Chondrocyte (in vitro differentiated cells): ENCODE measurements at places on chromosomes 2 and 18.
A peak's percentile ranks its signal among the peaks of the same experiment; 100 is the strongest.

- no peak overlapping the region for H3K27ac ChIP-seq
- H3K4me3 ChIP-seq: no peak overlapping the region
- H3K27me3 ChIP-seq: no peaks in the 10 kb centered on the region
- peaks cover 37% of the 10 kb centered on the region for H3K36me3 ChIP-seq
- DNase-seq: no peak
Observed at GRCh38 chr2:159176555-159176954, 109.9 kb downstream of the WDSUB1 start.

- H3K4me1 ChIP-seq: peaks cover 16% of the 10 kb centered on the region
- H3K27ac ChIP-seq: no peak overlapping the region
- H3K36me3 ChIP-seq: peaks cover 12% of the 10 kb centered on the region
Observed at GRCh38 chr2:235032949-235033348, 81.1 kb downstream of the SH3BP4 start.

GRCh38 chr2:61949458-61949713 lies 43.9 kb downstream of the COMMD1 start:
- H3K4me3 ChIP-seq: peak overlapping the region; percentile 54
- peak overlapping the region; percentile 92 for H3K27ac ChIP-seq
- H3K27me3 ChIP-seq: no peaks in the 10 kb centered on the region
- H3K36me3 ChIP-seq: peaks cover 7% of the 10 kb centered on the region
- H3K4me1 ChIP-seq: peaks cover 61% of the 10 kb centered on the region

DNA sequence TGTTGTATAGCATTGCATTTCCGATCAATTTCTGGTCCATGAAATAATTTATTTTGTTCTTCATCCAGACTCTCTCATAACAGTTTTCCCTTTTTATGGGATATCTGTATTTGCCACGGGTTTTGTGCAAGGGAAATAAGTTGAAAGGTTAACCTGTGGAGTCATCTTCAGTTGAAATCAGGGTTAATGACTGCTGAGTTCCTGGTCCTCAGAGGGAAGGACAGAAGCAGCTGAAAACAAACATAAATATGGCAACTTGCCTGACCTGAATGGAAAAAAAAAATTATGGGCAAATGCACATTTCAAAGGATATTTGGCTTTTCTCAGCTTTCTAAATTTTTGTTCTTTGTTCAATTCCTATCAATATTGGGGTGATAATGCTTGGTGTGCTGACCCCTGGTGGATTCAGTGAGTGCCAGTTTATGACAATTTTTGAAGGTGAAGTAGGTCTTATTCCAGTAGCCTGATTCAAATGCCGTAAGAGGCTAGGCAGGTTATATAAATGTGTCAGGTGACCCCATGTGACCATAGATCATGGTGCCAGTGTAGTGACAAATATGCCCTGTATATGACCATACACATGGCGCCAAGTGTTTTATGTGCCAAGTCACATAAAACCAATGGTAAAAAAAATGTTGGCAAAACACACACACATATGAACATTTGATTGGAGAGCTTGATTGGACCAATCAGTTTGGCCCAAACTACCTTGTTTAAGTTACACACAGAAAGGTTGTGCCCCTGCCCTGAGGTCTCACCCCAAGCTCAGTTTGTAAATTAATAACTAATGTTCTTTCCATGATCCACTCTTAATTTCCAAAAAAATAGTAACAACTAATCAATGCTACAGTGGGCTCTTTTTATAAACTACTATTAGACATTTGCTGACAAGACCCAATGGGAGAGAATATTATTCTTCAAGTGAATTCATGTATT lies 47.6 kb upstream of the FAM124B start:
- H3K27me3 ChIP-seq: no peaks in the 10 kb centered on the region
- no peak overlapping the region for H3K4me3 ChIP-seq
- DNase-seq: no peak
- no peaks in the 10 kb centered on the region for H3K36me3 ChIP-seq

DNA sequence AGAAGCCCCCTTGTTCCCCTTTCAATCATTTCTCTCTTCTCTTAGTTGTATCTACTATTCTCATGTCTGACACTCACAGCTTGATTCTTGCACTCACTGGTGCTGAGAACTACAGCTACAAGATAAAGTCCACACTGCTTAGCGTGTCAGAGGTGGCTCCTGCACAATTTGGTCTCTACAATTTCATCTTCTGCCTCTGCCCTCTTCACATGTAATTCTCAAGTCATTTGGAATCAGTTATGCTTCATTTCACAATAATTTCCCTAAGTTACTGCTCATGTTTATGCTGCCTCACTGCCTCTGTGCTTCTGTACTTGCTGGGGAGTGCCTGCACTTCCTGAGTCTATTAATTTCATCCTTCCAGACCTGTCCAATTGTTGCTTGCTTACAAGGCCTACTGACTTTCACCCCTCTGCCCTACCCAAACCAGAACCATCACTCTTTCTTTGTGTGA lies 11.6 kb upstream of the NAB1 start:
- H3K4me3 ChIP-seq: no peak overlapping the region
- no peak for DNase-seq
- H3K36me3 ChIP-seq: no peaks in the 10 kb centered on the region
- peak overlapping the region; percentile 88 for H3K27ac ChIP-seq
- H3K27me3 ChIP-seq: no peaks in the 10 kb centered on the region
- peaks cover 51% of the 10 kb centered on the region for H3K4me1 ChIP-seq

DNA sequence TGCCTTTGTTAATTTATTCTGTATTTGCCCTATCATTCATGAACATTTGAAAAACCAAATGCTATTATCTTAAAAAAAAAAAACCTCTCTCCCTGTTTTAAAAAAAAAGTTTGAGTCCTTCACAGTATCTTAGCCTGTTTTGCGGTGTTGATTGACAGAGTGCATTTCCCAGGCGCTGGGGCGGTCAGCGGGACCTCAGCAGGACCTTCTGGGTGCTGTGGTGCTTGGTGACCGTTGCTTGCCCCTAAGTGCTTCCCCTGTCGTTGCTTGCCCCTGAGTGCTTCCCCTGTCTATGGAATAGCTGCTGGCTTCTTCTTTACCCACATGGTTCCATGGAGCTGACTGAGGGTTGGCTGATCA lies 12.1 kb downstream of the ATP6V1C2 start:
- DNase-seq: no peak
- H3K27ac ChIP-seq: no peak overlapping the region
- peaks cover 16% of the 10 kb centered on the region for H3K27me3 ChIP-seq
- H3K4me1 ChIP-seq: no peaks in the 10 kb centered on the region

- no peaks in the 10 kb centered on the region for H3K4me1 ChIP-seq
- peaks cover 5% of the 10 kb centered on the region for H3K27me3 ChIP-seq
- H3K4me3 ChIP-seq: no peak overlapping the region
- DNase-seq: peak; percentile 32
Observed at GRCh38 chr2:232973796-232974195, 39.3 kb downstream of the NGEF start.

DNA sequence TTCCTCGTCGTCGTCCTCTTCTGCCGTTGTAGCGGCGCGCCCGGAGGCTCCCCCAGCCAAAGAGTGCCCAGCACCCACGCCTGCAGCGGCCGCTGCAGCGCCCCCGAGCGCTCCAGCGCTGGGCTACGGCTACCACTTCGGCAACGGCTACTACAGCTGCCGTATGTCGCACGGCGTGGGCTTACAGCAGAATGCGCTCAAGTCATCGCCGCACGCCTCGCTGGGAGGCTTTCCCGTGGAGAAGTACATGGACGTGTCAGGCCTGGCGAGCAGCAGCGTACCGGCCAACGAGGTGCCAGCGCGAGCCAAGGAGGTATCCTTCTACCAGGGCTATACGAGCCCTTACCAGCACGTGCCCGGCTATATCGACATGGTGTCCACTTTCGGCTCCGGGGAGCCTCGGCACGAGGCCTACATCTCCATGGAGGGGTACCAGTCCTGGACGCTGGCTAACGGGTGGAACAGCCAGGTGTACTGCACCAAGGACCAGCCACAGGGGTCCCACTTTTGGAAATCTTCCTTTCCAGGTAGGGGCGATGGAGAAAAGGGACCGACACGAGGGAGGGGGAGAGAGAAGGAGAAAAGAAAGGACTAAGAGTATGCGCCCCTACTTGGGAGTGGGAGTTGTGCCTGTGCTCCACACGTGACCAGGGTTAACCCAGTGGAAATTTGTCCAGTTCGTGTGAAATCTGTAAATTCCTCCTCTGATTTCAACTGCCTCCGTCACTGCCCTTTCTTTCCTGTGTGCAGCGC lies 800 bp downstream of the HOXD13 start:
- no peak for DNase-seq
- H3K4me1 ChIP-seq: peaks cover 31% of the 10 kb centered on the region
- H3K27ac ChIP-seq: no peak overlapping the region
- H3K36me3 ChIP-seq: peaks cover 3% of the 10 kb centered on the region
- H3K4me3 ChIP-seq: peak overlapping the region; percentile 54
- peaks cover 90% of the 10 kb centered on the region for H3K27me3 ChIP-seq

GRCh38 chr2:240857039-240858008 lies 11.3 kb upstream of the AGXT start:
- no peak overlapping the region for H3K4me3 ChIP-seq
- H3K36me3 ChIP-seq: no peaks in the 10 kb centered on the region
- H3K27ac ChIP-seq: no peak overlapping the region
- peaks cover 25% of the 10 kb centered on the region for H3K27me3 ChIP-seq
- H3K4me1 ChIP-seq: no peaks in the 10 kb centered on the region

- peaks cover 13% of the 10 kb centered on the region for H3K27me3 ChIP-seq
- H3K36me3 ChIP-seq: peaks cover 1% of the 10 kb centered on the region
Observed at GRCh38 chr2:210288408-210288807, 26.6 kb downstream of the MYL1 start.

GRCh38 chr2:45617496-45617895 lies 6.4 kb upstream of the SRBD1 start:
- no peaks in the 10 kb centered on the region for H3K36me3 ChIP-seq
- no peak overlapping the region for H3K4me3 ChIP-seq
- no peak overlapping the region for H3K27ac ChIP-seq

DNA sequence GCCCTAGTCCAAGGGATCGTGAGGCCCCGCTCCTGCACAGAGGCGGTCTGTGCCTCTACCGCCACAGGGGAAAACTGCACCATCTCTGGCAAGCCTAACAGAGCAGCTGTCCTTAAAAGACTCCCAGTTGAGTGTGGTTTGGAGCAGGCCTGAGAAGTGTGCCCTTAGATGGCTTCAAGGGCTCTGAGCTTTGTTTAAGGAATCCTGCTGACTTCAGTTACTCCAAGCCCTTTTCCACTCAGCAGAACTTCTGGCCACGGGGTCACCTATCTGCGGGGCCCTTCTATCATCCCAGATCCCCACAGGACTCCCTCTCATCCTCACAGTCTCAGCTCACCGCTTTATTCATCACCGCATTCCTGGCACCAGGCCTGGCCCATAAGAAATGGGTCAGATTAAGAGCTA lies 131.5 kb downstream of the CCDC74A start:
- no peaks in the 10 kb centered on the region for H3K4me1 ChIP-seq
- H3K27me3 ChIP-seq: peaks cover 8% of the 10 kb centered on the region
- no peaks in the 10 kb centered on the region for H3K36me3 ChIP-seq
- no peak overlapping the region for H3K4me3 ChIP-seq
- no peak for DNase-seq

- H3K4me3 ChIP-seq: no peak overlapping the region
- peaks cover 5% of the 10 kb centered on the region for H3K27me3 ChIP-seq
- peaks cover 2% of the 10 kb centered on the region for H3K36me3 ChIP-seq
- H3K27ac ChIP-seq: no peak overlapping the region
- DNase-seq: no peak
Observed at GRCh38 chr2:156935616-156936015, 321.9 kb upstream of the GALNT5 start.

DNA sequence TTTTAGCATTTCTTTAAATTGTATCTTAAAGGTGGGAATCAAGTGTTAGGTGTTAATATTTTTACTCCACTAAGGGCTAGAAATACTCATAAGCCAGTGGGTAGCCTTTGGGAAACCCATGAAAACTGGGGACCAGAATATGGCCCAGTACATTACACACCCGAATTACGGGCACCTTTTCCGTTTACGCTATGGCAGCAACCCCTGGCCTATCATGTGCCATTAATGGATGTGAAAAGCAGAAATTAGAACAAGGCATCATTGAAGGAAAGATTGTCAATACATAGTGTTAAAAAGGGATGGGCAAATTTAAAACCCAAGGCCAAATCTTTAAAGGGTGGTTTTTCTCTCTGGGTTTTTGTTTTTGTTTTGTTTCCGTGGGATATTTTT lies 781 bp downstream of the FARP2 start:
- DNase-seq: no peak
- H3K4me3 ChIP-seq: peak overlapping the region; percentile 80
- H3K4me1 ChIP-seq: peaks cover 61% of the 10 kb centered on the region
- peaks cover 10% of the 10 kb centered on the region for H3K36me3 ChIP-seq
- H3K27me3 ChIP-seq: no peaks in the 10 kb centered on the region
- peak overlapping the region; percentile 36 for H3K27ac ChIP-seq

DNA sequence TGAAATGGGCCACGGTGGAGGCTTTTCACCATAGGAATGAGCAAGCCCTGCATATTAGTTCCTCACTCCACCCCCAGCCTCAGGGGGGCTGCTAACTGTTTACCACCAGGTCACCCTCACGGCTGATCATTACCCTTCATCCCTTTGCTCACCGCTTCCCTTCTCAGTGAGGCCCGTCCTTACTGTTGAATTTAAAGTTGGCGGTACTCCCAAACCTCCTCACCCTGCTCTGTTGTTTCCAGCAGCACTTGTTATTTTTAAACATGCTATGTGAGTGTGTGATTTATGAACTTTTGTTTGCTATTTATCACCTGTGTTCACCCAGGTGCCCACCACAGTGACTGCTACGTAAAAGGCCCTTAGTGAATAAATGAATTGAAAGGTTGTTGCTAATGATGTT lies 243.6 kb downstream of the ZNF407 start:
- no peak for DNase-seq
- peaks cover 14% of the 10 kb centered on the region for H3K4me1 ChIP-seq
- no peak overlapping the region for H3K27ac ChIP-seq
- H3K4me3 ChIP-seq: no peak overlapping the region

DNA sequence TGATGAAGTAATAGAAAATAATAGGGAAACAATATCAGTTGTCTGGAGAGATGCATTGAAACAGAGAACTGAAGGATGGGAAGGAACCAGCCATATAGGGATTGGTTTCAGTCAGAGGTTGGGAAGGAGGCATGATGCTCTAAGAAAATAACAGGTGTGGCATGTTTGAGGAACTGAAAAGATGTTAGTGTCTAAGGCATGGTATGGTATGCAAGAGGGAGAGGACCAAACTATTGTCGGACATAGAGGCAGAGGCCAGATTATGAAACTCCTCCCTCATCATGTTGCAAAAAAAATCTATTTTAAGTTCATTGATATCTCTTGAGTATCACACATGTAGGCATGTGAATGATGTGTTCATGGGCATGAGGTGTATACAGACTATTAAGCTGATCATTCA lies 48.9 kb upstream of the EMILIN2 start:
- H3K4me3 ChIP-seq: no peak overlapping the region
- peaks cover 24% of the 10 kb centered on the region for H3K36me3 ChIP-seq
- no peaks in the 10 kb centered on the region for H3K4me1 ChIP-seq
